ENCODE measurements at places on chromosomes 2 and 18.

GRCh38 chr2:176583607-176584006 lies 314.4 kb downstream of the MTX2 start:
- peak; percentile 53 for DNase-seq

DNA sequence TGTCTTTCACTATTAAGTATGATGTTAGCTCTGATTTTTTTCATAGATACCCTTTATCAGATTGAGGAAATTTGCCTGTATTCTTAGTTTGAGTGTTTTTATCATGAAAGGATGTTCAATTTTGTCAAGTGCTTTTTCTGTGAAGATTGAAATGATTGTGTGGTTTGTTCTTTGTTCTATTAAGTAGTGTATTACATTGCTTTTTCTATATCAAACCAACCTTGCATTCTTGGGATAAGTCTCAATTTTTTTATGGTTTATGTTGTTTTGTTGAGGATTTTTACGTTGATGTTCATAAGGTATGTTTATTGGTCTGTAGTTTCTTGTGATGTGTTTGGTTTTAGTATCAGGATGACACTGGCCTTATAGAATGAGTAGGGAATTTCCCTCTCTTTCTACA lies 19.1 kb downstream of the PDK1 start:
- DNase-seq, result no peak

GRCh38 chr18:37460604-37461003 lies 105.0 kb downstream of the CELF4 start:
- no peak for DNase-seq

DNA sequence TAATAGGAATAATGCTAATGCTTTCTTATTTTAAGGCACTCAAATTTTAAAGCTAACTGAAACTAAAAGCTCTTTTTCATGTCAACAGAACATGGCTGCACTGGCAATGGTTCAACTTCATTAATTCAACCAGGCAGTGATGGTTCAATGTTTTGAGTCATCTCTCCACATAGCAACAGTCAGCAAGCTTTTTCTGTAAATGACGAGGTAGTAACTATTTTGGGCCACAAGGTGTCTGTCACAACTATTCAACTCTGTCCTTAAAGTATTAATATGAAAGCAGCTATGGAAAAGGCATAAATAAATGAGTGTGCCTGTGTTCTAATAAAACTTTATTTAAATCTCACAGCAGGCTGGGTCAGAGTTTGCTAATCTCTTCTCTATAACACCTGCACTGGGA lies 1425.6 kb upstream of the PIK3C3 start:
- no peak for DNase-seq

GRCh38 chr18:74789078-74789477 lies 191.4 kb downstream of the ZNF407 start:
- DNase-seq, result no peak

DNA sequence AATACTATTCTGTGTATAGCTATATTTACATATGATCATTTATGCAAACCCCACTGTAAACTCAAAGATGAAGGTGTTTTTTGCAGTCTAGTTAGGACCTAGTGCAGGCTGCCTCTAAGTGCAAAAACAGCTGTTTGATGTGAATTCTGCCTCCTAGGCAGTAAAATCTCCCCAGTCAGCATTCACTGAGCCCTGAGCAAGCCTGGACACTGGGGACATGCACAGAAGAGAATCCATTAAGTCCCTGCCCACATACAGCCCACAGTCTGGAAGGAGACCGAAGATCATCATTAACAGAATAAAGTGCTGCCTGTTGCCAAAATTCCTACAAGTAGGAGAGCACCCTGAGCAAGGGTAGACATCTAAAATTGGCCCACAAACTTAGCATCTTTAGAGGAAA lies 14.4 kb upstream of the BIN1 start:
- DNase-seq, result no peak

DNA sequence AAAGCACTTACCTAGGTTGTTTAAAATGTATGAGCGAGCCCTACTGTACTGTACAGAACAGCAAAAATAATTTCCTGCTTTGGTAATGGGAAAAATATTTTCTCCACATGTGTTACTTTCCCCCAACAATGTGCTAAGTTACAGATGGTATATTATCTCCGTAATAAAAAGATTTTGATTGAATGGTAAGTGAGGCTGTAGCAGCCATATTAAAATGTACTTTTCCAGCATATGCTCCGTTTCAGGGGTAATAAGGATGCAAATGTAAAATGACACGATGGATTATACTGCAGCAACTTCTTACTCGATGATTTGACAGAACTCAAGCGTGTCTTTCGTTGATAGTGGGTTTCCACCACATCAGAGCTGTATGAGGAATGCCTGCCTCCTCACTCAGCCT lies 50.5 kb downstream of the OSBPL6 start:
- DNase-seq, result no peak

- DNase-seq, result peak; percentile 8
Observed at GRCh38 chr2:44450806-44451205, 89.1 kb downstream of the CAMKMT start.

DNA sequence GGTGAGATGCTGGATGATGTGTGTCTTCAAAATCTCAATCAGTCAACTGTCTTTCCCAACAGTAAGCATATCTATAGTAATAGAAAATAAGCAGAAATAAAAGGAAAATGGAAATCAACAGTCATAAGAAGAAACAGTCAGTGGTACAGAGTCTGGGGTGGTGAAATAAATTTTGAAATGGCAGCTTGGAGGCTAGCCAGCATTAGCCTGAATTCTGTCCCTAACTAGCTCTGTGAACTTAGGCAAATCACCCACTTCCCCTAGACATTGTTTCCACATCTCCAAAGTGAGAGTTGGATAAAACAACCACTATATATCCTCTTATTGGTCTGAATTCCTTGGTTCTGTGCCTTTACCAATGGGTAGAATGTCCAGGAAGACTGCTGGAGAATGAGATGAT lies 189.7 kb upstream of the REV1 start:
- DNase-seq, result no peak

DNA sequence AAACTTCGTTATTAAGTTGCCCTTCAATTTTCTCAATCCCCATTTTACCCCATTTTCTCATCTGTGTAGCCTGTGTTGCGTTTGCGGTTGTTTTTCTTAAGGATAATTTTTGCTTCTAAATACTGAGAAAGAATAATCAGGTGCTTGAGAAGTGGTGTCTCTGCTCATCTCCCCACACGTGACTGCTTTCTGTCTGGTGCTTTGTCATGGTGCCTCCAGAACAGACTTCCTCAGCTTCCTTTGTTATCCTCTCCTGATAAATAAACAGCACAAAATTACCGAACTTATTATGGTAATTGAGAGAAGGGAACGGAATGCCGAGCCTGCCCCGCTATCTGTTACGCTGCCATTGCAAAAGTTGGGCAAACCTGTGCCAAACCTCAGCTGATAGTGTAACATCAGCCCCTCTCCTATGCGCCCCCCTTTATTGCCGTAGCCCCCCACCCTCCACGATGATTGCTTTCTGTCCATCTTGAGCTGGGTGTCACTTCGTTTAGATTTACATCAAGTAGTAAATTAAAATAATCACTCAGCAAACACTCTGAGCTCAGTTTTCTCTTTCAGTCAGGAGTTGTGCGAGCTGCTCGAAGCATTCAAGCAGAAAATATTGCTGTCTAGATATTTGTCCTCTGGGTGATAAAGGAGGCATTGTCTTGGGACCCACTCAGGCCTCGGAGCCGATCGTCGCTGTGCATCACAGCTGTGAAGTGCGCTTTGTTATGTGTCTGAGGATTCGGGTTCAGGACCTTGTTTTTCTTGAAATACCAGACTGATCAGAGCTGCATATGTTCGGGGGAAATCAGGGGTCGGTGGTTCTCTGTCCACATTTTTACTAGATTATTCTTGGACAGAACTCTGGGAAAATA lies 1008.5 kb upstream of the FANCL start:
- no peak for DNase-seq

GRCh38 chr2:180143633-180144337 lies 136.7 kb upstream of the CWC22 start:
- DNase-seq, result no peak

DNA sequence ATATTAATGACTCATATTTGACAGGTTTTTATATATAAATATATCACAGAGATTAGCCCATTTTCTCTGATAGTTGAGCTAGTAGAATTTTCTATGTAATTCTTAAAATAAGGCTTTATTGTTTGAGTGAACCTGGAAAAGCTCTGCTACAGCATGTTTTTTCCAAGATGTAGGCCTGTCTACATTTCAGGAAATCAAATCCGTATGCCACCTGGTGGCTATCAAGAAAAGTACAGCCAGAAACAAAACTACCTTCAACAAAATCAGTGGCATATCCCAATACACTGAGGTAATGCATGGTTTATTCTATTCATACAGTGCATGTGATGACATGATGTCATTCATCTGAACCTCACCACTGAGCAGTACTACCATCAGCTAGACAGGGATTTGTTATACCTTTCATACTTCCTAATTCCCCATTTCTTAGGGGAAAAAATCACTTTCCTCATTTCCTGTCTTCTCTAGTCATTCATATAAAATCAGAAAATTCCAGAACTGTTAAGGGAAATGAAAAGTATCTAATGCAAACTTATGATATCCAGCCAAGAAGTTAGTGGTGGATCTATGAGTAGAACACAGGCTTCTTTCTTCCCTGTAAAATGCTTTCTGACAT lies 310.4 kb upstream of the SYT4 start:
- no peak for DNase-seq

DNA sequence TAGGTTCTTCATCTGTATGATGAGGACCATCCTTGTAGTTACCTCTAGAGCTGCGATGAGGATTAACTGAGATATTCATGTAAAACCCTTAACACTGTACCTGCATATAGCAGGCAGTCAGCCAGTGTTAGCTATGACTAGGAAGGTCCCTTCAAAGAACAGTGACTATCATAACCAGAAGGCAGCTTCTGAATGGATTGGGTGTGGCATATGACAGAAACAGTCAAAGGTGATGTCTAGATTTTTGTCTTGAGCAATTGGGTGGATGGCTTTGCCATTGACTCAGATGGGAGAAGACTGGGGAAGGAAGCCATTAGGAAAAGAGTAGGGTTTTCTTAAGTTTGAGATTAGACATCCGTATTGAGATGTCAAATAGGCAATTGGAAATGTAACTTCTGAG lies 15.7 kb downstream of the XDH start:
- DNase-seq, result no peak

DNA sequence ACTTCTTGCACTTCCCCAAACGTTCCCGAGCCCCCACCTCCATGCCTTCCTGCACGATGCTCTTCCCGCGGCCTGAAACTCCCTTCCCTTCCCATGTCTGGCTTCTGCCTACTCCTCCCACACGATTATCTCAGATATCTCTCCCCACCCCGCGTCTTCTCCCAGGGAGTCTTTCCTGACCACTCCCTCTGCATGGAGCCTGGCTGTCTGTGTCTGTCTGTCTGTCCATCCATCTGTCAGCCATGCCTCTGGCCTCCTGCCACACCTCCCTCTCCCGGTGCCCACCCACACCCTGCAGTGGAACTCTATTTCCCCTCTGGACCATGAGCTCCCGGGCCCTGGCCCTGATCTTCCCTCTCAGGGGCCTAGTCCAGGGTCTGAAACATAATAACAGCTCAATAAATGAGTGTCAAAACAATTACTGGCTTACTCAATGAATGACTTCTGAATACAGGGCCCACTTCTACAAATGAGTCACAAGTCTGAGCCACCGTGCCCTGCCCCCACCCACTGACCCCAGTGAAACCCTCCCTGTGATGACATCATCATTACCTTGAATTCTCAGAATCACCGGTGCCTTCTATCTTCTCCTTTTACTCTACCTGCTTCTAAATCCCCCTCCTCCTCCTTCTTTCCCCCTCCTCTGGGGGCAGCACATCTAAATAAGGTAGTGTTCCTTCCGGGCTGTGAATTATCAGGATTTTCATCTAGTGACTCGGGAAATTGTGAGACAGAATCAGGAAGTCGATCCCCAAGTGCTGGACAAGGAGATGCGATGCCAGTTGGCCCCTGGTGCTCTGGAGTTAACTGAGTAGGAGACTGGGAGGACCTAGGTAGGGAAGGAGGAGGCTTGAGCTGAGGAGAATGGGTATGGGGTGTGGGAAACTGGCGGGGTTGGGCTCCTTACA lies 46.1 kb upstream of the PLB1 start:
- no peak for DNase-seq

DNA sequence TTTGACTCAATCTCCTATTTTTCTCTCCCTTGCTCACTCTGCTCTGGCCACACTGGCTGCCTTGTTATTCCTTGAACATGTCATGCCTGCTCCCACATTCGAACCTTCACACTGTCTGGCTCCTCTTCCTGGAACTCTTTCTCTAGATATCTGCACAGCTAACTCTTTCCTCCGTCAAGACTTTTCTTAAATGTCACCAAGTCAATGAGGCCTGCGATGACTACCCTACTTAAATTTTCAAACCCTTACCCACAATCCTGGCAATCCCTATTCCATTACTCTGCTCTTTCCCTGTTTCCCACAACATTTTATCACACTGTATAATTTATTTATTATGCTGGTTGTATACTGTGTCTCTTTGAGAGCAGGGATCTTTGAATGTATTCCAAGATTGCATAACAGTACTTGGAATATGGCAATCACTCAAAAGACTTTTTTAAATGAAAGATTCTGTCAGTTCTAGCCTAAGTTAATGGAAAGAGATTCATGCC lies 206.2 kb downstream of the SRBD1 start:
- DNase-seq, result no peak

- DNase-seq, result no peak
Observed at GRCh38 chr18:9182852-9183399, 46.3 kb downstream of the ANKRD12 start.
